Tibial artery (tissue), 4 donors: ENCODE measurements at places on chromosomes 7 and 10.

DNA sequence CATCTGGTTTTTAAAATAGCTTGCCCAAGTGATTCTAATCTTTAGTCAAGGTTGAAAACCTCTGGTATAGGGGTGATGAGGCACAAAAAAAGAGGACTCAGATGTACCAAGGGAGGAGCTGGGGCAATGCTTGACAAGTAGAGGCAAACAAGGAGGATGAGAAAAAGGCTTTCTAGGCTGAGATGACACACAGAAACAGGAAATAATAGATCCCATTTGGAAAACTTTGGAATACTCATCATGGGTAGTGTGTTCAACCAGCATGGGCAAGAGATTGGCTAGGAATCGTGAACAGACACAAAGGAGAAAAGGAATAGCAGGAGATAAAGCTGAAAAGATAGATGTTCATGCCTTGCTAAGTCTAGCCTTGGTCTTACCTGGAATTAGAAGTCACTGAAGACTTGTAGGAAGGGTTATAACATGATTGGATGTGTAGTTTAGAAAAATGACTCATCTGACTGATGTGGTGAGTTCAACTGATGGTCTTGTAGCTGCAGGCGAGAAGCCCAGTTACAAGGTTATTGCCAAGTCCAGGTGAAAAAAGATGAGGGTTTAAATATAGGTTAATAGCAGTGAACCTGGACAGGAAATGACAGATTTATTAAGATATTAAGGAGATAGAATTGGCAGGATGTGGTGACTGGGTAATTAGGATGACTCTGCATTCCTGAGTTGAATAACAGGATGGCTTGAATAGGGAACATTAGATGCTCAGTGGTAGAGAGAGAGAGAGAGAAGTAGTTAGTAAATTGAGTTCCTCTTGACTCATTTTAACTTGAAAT is 214.0 kb upstream of the LRGUK start:
- DNase-seq, result no peak

DNA sequence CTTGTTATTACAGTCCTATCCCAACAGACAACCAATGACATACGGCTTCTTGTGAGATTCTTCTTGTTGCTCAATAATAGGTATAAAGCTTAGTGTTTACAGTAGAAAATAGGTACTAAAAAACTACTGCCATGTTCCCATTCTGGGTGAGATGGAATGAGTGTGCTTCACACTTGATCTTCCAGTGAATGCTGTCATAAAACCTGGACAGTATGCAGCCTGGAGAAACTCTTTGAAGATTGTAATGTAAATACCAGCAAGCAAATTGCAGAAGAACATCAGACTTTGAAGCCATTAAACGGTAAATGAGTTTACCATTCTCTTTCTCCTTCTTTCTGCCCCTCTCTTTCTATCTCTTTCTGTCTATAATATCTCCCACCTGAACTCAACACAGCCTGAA is 663.7 kb upstream of the COBL start:
- DNase-seq, result no peak

- DNase-seq, result no peak
Measured at GRCh38 chr10:83517456-83517855, 621.9 kb upstream of the GHITM start.

DNA sequence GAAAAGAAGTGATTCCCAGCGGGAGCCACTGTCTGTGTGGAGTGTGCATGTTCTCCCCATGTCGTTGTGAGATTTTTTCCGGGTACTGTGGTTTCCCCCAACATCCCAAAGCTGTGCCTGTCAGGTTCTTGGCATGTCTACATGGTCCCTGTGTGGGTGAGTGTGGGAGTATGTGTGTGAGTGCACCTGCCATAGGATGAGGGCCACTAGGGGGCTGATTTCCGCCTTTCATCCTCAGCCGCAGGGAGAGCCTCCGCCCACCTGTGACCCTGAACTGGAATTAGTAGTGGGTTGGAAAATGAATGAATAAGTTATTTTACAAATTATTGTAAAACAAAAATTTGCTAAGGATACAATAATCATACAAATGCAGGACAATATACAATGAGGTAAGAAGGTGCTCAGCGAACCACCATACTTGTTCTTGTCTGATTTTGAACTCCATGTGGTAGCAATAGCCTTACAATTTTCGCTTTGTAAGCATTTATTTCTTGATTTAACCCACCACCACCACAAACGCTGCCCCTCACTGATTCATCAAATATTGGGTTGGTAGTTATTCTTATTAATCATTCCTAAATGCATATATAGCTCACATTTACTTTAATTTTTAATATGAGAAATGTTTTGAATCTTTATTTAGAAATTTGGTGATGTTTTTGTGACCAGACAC is 641.2 kb upstream of the VSTM2A start:
- no peak for DNase-seq

DNA sequence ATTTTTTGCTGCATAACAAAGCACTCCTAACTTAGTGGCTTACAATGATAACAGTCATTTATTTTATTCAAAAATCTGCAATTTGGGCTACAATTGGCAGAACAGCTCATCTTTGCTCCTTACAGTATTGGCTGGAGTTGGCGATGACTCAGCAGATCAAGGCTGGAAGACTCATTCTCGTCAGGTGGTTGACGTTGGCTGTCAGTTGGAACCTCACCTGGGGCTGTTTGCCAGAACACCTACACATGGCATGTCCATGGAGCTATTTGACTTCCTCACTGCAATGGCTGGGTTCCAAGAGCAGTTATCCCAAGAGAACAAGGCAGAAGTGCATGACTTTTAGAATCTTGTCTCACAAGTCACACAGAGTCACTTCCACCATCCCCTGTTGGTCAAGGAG is 75.1 kb downstream of the NOD1 start:
- DNase-seq, result no peak

DNA sequence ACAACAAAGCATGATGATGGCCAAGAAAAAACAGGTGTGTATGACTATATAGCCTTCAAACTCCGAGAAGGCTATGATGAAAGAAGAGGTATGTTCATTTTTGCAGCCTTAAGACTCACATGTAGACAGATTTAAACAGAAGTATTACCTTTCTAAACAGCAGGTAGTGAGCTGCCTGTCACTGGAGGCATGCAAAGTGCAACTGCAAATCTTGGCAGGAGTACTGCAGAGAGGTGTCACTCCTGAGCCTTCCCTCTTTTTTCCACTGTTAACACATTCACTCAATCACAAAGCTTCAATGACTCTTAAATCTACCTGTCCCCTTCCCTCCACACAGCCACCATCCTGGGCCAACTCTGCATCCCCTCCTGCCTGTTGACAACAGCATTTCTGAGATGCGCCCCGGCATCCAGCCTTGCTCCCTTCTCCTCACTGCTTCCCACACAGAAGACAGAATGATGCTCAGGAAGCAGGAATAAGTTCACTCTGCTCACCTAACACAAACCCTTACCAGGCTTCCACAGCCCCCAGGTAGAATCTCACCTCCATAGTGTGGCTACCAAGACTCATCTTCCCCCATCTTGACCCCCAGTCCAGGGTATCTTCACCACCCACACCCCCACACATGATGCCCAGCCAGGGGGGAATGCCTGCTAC is 161.9 kb upstream of the ZMIZ1 start:
- DNase-seq, result peak; percentile 27

- DNase-seq, result no peak
Measured at GRCh38 chr10:93541402-93542357, 24.8 kb upstream of the FFAR4 start.

- DNase-seq, result no peak
Measured at GRCh38 chr10:69645296-69646184, 15.5 kb downstream of the FAM241B start.

GRCh38 chr7:115731796-115732471 is 298.6 kb downstream of the TFEC start:
- no peak for DNase-seq

- DNase-seq, result no peak
Measured at GRCh38 chr7:156764016-156764669, 123.6 kb downstream of the RNF32 start.

GRCh38 chr7:150448789-150449147 is 1.7 kb upstream of the GIMAP8 start:
- DNase-seq, result peak; percentile 71

DNA sequence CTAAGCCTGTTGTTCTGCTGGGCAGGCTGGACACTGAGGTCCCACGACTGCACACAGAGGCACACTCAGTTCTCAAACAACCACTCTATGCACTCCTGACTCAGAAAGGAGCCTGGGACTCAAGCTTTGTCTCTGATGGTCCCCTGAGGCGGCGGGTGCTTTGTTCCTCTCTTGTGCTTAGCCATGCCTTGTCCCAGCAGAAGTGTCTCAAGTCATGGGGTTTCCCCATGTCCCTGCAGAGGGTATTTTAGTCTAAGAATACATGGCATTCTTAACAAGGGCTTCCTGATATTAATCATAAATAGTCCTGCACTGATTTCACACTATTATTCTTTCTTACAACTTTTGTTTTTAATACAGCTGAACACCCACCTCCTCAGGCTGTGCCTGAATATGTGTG is 72.5 kb downstream of the CXCL12 start:
- DNase-seq, result no peak

- DNase-seq, result no peak
Measured at GRCh38 chr10:71957546-71958275, 6.5 kb upstream of the CHST3 start.

DNA sequence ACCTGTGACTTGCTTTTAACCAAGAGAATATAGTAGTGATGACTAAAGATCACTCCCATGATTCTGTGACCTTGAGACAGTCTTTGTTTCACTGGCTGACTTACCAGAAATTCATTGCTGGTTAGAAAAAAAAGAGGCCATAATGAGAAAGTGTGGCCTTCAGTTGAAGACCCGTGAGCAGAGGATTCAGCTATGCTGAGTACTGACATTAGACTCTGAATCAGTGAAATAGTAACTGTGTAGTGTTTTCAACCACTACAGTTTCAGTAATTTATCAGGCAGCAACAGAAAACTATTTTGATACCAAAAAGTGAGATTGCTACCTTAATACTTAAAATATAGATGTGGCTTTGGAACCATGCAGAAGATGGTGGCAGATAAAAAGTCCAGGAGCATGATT is 298.0 kb upstream of the KCND2 start:
- DNase-seq, result no peak
